CD8-positive, alpha-beta memory T cell (primary cell): ENCODE measurements at places on chromosomes 11 and 22. TPM values are rescaled to one million over a fixed set of nuclear protein-coding genes. Genes with fewer than 3 reads are reported as not detected.
A peak's percentile ranks its signal among the peaks of the same experiment; 100 is the strongest.

GRCh38 chr22:40939202-40939601 is 12.0 kb upstream of the RBX1 start:
- H3K27ac ChIP-seq = no peak overlapping the region
- no peak for DNase-seq
- H3K36me3 ChIP-seq = no peaks in the 10 kb centered on the region
- no peaks in the 10 kb centered on the region for H3K27me3 ChIP-seq
- no peaks in the 10 kb centered on the region for H3K4me1 ChIP-seq

DNA sequence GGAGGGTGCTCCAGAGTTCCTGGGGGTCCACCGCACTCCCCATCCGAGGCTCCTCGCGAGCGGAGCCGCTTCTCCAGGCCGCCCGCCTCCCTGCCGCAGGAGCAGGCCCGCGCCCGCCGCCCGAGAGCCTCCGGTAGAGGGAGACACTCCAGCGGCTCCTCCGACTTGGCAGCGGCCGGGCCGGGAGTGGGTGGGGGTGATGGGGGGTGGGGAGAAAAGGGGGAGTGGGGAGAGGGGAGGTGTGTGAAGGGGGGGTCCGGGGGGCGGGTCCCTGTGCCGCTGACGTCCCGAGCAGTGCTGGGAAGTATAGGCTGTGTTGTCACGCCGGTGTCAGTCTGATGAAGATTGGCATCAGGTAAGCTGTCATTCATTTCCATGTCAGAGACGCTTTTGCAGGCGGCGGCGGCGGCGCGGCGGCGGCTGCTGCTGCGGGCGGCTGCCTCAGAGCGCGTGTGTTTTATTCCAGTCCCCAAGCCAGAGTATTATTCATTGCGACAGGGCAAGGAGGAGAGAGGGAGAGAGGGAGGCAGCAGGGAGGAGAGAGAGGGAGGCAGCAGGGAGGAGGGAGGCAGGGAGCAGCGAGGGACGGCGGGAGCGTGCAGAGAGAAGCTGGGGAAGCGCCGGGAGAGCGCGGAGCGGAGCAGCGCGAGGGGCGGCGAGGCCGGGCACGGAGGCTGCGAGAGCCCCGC is at the start of gene PKNOX2:
PKNOX2 (plus strand) TSS at position 330 of the 689 bp plus-strand sequence. CDS start 186,555 bp downstream, outside the sequence.
- peak; percentile 44 for DNase-seq
- no peaks in the 10 kb centered on the region for H3K36me3 ChIP-seq
- peak within 1 kb of the TSS; percentile 43 for H3K4me3 ChIP-seq
- H3K4me1 ChIP-seq = peaks cover 16% of the 10 kb centered on the region
- H3K27ac ChIP-seq = no peak within 1 kb of the TSS
- H3K27me3 ChIP-seq = peaks cover 41% of the 10 kb centered on the region

DNA sequence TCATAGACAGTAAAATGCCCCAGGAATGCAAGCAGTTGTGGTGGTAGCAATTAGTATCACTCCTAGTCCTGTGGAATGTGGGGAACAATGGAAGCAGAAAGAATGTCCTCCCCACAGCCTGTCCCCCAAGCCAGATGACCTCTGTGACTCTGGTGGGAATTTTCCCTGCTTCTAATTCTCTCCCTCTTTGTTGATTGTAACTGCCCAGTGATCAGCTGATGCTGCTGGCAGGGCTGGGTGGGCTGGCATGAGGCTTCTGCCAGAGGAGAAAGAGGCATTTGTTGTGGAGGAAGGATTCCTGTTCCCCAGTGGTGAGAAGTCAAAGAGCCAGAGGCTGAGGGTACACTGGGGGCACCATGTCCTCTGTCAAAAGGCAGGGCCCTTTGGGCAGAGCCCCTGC is 116.7 kb upstream of the NCAM1 start:
- H3K27me3 ChIP-seq = no peaks in the 10 kb centered on the region
- no peaks in the 10 kb centered on the region for H3K36me3 ChIP-seq
- DNase-seq = no peak
- H3K4me1 ChIP-seq = no peaks in the 10 kb centered on the region
- no peak overlapping the region for H3K4me3 ChIP-seq
- no peak overlapping the region for H3K27ac ChIP-seq

TOM1 gene
- 34.5 TPM for polyA plus RNA-seq

ADORA2A gene
- 89.6 TPM for polyA plus RNA-seq
